ENCODE measurements at places on chromosomes 1 and 21.

DNA sequence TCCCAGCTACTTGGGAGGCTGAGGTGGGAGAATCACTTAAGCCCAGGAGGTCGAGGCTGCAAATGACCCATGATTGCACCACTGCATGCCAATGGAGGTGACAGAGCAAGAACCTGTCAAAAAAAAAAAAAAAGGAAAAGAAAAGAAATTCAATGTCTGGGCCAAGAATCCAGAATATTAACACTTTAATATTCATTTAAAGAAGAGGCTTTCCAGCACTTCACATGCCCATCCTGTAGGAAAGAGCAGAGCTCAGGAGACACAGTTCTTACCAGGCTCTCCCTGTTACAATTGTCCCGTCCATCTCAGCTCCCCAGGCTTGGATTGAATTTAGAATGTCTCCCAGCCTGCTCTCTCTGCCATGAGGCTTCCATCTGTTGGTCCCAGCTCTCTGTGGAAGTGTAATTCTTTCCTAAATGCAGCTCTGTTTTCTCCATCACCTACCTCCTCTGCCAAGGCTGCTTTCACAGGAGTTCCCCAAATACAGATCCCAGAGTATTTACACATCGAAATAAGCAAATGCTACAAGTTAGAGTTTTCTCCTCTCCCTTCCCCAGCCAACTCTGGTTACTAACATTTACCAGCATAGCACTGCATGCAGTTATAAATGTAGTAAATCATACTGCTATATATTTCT is 116.6 kb upstream of the CDC42BPA start:
- no peak for DNase-seq

- no peak for DNase-seq
Observed at GRCh38 chr1:12548973-12549459, 69.0 kb downstream of the DHRS3 start.

DNA sequence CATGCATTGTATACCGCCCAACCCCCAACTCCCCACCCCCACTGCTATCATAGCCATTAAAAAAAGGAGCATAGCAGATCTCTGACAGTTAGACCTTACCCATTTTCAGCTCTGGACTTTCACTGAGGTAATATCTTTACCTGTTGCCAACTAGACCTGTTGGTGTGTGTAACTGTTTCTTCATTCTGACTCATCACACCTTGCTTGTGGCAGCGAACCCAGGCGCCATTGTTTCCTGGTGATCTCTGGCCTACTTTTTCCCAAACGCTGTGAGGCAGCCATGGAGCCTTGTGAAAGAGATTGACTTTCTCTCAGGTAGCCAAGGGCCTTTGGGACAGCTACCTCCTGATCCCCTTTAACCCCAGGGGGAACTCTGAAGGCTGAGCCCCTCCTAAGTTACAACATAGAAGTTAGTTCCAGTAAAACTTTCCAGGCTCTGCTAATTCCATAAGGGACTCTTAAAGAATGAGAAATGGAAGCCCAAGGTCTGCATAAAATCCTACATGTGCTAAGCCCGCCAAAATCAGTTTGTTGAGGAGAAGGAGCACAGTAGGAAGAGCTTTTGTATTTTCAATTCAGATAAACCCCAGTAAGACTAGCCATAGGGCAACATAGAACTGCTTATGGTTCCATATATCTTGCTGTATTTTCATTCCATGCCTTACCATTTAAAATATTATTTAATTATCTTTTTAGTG is 196.1 kb upstream of the CAMK1G start:
- DNase-seq: no peak

DNA sequence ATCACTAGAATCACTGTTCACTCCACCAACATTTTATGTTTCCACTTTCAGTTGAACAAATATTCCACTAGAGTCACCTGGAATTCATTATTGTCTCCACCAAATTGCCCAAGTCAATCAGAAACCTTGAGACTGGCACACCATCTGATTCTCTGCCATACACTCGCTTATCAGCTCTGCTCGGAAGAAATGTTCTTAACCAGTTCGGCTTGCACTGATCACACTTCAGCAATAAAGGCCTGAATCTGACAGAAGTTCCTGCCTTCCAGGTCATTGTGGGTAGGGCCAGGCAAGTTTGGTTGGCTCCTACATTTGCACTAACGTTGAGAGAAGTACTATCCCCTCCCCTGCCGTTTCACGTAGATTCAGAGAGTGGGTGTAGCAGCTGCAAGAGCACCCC is 10.0 kb downstream of the TPM3 start:
- no peak for DNase-seq

GRCh38 chr1:88943241-88943640 is 49.2 kb downstream of the KYAT3 start:
- DNase-seq: no peak

GRCh38 chr1:1013105-1013921 is at the start of gene ISG15:
Gene ISG15 (plus strand): TSS chr1:1013497. CDS start chr1:1013574, 77 bp downstream.
- peak; percentile 66 for DNase-seq

DNA sequence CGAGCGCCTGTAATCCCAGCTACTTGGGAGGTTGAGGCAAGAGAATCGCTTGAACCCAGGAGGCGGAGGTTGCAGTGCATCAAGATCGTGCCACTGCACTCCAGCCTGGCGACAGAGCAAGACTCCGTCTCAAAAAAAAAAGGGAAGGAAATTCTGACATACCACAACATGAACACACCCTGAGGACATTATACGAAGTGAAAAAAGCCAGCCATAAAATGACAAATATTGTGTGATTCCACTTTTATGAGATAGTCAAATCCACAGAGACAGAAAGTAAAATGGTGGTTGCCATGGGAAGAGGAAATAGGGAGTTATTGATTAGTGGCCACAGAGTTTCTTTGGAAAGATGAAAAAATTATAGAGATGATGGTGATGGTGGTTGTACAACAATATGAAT is 41.7 kb downstream of the EVI5 start:
- DNase-seq: no peak

DNA sequence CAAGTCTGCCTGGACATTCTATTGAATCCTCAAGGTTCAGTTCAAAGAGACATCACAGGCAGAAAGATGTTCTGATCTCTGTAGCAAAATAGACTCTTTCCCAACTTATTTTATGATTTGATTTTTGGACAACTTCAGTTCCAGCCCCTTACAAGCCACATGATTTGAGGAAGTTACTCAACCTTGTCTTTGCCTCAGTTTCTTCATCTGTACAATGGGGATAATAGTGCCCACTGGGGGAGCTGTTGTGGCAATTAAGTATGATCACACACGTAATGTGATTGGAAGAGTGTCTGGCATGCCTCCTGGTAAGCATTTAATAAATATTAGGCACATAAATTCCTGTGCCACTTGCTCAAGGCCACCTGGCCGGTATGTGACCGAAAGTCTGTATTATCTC is 130.6 kb downstream of the DAB1 start:
- no peak for DNase-seq

DNA sequence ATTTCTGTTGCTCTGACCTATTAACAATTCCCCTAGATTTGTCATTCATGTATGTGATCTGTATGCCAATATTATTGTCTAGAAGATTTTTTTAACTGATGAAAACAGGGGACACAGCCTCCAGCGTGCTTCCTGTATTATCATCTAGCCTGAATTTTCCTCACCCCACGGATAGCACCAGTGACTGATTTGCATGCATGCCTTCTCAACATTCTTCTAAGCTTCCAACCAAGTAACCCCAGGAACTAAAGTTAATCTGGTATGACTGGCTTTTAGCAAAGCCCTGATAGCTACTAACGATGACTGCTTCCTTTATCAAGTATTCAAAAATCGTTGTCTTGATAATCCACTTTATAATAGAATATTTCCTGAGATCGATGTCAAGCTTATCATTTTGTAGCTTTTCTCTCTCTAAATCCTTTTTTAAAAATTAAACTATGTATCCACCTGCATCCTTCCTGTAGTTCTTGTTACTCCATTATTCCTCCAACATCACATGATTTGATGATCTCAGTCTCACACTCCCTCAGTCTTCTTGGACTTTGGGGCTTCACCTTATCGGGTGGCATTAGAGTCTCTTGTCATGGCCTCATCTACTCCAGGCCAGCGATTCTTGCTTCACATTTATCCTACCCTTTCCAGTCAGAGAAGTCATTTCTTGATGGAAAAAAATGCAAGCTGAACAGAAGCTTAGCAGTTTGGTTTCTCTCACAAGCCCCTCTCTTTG is 19.0 kb downstream of the BCAR3 start:
- DNase-seq: no peak

- peak; percentile 43 for DNase-seq
Observed at GRCh38 chr21:15483138-15483780, 246.5 kb upstream of the USP25 start.

- no peak for DNase-seq
Observed at GRCh38 chr1:216742625-216743024, 19.4 kb upstream of the ESRRG start.

GRCh38 chr1:156012051-156012817 is 8.5 kb downstream of the SSR2 start:
- DNase-seq: no peak

- DNase-seq: no peak
Observed at GRCh38 chr1:3626025-3626424, 1.2 kb downstream of the TPRG1L start.

- DNase-seq: no peak
Observed at GRCh38 chr1:159581422-159581821, 6.2 kb upstream of the APCS start.

GRCh38 chr1:242784807-242785206 is 260.3 kb upstream of the PLD5 start:
- no peak for DNase-seq

DNA sequence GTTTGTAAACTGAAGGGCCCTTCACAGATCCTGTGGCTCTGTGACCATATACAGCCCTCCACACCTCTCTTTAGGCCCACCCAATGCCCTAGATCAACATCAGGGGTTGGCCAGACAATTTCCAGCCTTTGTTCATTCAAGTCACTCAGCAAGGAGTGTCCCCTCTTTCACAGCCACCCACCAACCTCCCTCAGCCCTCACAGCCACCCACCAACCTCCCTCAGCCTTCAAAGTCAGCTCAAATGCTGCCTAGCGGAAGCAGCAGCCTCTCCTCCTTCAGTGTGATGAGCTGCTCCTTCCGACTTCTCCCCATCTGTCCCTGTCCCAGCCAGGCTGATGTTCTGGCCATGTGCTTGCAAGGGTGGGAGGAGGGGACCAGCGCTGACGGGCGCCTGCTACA is 71.4 kb downstream of the DMRTB1 start:
- no peak for DNase-seq

- DNase-seq: no peak
Observed at GRCh38 chr1:201983380-201983805, 945 bp downstream of the RNPEP start.

- DNase-seq: no peak
Observed at GRCh38 chr1:30143517-30143916, 579.9 kb downstream of the MATN1 start.

DNA sequence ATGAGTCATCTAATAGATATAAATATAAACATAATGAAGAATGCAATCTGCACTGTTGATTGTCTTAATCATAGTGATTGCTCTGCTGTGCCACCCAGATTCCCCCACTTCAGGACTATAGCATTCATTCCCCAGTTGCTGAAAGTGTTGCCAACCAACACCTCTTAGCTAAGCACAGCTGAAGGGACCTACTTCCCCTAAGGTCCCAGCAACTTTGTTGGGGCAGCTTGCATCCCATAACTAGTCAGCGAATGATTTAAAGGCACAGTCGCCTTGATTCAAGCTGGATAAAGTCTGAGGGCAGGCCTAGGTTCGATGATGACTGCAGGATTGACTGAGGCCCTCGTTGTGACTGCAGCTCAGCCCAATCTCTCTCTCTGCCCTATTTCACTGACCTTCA is 14.3 kb upstream of the RGS1 start:
- DNase-seq: no peak

GRCh38 chr1:206106328-206107167 is 10.6 kb downstream of the AVPR1B start:
- DNase-seq: peak; percentile 45

DNA sequence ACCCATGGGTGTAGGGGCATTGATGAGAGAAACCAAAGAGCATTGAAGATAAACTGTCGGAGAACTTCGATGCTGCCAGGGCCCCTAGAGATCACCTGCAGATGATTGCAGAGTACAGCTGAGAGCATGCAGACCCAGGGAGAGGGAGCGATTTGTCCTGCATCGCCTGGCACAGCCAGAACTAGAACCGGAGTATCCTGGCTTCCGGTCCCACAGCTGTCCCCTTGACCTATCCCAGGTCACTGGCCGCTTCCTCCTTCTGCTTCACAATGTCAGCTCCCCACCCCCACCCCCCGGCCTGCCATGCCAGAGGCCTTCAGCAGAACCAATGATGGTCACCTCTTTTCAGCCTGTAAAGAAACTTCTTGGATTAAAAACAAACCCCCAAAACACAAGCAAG is 29.2 kb upstream of the SOX13 start:
- no peak for DNase-seq

DNA sequence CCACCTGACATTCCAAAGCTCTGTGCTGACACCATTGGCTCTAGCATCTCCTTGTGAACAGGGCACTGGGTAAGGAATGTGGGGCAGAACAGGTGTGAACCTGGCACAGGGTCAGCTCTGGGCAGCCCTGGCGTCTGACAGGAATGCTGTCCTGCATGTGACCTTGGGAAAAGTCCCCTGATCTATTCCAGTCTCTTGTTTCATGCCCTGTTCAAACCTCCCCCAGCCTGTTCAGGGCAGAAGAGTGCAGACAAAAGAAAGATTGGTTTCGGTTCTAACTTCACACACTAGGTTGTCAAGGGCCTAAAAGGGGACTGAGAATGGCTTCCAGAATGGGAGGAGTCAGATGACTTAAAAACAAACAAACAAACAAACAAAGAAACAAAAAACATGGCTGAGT is 27.6 kb upstream of the SDHB start:
- DNase-seq: no peak

GRCh38 chr1:184352776-184353175 is 34.1 kb upstream of the C1orf21 start:
- DNase-seq: no peak

GRCh38 chr1:44655609-44656008 is 18.7 kb downstream of the TMEM53 start:
- no peak for DNase-seq

DNA sequence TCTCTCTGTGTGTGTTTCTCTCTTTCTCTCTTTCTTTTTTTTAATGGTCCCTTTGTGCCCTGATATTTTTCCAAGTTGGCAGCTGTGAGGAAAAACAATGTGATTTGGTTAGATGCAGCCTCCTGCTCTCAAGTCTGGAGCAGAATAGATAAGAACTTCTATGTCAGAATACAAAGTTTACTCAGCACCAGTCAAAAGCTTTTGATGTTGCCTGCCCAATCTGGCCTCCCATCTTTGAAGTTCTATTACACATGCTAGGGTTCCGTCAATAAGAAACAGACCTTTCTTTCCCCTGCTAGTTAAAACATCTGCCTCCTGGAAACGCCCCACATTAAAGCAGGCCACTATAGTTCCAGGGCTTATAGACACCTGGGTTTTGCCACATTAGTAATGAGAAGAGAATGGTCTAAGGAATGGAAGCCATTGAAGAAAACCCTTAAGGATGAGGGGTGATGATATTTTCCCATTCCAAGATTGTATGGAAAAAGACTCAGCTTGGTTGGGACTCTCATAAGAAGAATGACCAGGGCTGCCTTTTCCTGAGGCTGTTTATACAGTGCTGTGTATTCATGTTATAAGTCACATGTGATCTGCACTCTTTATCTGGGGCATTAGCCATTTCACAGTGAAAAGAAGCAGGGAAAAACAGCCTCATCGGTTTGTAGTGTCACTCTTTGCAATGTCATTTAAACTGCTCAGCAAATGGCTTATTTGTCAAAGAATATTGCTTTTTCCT is 414.7 kb upstream of the PROX1 start:
- DNase-seq: no peak
